ENCODE measurements at places on chromosomes 6 and 20.

DNA sequence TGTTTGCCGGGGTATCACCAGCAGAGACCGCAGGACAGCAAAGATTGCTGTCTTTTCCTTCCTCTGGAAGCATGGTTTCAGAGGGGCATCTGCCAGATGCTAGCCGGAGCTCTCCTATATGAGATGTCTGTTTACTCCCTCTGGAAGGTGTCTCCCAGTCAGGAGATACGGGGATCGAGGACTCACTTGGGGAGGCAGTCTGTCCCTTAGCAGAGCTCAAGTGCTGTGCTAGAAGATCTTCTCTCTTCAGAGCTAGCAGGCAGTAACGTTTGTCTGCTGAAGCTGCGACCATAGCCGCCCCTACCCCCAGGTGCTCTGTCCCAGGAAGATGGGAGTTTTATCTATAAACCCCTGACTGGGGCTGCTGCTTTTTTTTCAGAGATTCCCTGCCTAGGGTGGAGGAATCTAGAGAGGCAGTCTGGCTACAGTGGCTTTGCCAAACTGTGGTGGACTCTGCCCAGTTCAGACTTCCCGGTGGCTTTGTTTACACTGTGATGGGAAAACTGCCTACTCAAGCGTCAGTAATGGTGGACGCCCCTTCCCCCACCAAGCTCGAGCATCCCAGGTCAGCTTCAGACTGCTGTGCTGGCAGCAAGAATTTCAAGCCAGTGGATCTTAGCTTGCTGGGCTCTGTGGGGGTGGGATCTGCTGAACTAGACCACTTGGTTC is 133.0 kb upstream of the FLRT3 start:
- no peak for DNase-seq

- no peak for DNase-seq
These were observed 37.2 kb downstream of the SCML4 start for GRCh38 chr6:107786709-107787588.

GRCh38 chr6:52015953-52016352 is 71.5 kb downstream of the PKHD1 start:
- no peak for DNase-seq

DNA sequence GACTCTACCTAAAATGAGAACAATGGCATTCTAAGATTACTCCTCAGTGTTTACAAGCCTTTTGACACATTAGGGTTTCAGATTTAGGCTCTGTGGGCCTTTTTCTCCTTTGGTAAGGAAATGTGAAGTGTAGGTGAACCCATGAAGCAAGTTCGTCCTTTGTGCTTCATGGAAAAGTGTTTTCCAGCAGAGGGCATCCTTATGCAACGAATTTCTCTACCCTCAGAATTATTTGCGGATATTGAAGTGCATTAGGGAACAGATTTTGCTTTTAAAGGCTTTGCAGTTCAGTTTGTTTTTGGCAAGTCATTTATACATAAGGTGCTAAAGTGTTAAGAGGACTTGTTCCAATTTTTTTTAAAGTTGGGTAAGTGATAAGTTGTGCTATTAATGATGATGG is 55.7 kb upstream of the FERMT1 start:
- no peak for DNase-seq

DNA sequence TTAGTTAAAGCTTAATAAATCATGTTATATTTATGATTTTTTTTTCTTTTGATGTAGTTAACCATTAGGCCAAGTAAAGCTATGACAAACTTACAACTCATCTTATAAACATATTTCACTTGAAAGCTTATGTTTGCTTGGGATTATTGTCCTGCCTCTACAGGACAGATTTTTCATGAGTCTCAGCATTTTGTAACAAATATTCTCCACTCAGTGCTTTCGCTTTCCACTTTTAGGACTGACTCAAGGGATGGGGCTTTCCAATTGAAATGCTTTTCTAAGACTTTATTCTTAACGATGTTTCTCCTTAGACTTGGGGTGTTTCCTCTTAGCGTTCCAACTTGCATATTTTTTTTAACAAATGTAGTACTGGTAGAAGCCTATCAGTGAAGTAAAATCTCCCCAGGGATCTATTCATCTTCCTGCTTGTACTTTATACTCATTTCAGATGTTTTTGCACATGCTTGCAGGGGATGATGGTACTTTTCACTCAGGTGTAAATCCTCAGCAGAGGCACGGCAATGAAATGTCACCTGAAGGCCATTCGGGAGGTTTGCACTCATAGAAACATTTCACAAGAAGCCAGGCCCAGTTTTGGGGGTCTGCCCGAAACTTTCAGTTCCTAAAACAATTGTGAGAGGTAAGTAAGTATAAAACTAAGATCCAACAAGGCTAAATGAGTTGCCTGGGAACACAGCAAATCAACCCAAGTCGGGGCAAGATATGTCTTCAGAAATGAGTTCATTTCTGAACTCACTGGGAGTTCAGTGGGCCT is 298.1 kb upstream of the FOXQ1 start:
- no peak for DNase-seq

- no peak for DNase-seq
These were observed 7.3 kb downstream of the ECI2 start for GRCh38 chr6:4128072-4128471.

GRCh38 chr6:63527658-63528514 is 44.4 kb upstream of the LOC128125822 start:
- no peak for DNase-seq

DNA sequence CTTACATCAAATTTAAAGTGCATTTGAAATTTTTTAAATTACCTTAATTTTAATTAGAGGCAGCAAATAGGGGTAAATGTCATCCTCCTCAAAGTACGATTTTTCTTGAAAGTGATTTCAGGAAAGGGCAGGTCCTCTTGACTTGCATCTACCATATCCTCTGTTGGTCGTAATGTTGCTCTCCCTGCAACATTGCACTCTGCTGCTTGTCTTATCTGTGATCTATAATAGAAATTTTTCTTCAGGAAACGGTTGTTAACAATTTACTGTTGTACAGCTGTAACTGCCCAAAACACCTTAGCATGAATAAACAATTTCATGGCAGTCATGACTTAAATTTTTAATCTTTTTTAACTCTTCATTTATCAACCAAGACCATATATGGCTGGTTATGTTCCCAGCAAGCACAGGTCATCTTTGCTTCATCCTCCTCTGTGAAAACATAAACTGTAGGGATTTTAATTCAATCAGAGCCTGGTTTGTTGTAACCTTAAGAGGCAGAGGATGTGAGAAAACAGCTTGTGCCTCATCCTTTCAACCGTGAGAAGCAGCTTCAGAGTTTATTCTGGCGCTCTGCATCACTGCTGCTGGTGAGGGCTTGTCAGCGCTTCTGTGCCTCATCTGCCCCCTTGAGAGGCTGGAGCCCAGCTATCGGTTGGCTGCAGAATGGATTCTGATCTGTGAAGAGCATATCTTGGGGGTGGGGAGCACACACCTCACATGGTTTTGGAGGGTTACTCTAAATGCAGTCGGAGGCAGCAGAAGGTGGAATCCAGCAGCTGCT is 56.0 kb downstream of the CTNNBL1 start:
- no peak for DNase-seq

DNA sequence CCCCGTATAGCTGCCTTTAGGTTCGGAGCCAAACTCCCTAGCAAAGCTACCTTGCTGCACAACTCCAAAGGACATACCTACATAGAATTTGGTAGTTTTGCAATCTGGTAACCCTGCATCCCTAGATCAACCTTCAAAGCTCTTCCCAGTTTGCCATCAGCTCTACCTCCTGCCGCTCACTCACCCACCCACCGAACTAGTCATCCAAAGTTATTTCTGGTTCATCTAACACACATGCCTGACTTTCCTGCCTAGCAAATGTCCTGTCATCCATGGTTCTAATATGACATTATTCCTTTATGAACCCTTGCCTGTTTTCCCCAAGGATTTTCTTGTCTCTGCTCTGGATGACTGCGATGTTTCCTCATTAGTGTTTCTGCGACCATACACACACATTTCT is 21.6 kb downstream of the SPAG4 start:
- DNase-seq: no peak

DNA sequence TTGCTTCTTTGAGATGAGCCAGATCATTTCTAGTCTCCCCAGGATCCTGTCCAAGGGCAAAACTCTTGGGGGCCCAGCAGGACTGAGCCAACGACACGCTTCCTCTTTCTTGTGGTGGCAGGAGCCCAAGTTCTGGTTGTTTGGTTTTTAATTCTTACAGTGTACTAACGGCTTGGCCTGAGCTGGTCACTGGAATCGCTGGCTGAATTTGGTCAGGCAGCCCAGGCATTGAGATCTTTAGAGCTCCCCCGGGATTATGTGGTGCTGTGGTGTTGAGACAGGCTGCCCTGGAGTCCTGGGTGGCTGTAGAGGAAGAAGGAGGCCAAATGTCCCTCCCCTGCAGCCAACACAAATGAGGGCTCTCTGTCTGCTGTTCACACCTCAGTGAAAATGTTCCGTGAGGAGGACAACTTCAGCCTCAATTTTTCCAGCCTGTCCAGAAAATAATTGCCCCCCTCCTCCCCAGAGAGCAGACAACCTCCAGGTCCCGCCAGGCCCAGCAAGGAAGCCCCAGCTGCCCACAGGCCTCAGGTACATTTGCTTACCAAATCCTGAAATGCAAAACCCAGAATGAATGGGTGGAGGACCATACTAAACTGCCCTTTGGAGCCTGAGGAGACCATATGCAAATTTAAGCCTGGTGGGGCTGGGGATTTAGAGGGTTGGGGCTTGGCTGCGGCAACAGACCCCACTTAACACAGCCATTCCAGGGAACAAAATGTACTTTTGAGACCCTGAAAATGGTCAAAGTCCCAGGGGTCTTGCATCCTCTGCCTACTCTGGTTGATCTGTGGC is 23.6 kb downstream of the BNIP5 start:
- DNase-seq: no peak

DNA sequence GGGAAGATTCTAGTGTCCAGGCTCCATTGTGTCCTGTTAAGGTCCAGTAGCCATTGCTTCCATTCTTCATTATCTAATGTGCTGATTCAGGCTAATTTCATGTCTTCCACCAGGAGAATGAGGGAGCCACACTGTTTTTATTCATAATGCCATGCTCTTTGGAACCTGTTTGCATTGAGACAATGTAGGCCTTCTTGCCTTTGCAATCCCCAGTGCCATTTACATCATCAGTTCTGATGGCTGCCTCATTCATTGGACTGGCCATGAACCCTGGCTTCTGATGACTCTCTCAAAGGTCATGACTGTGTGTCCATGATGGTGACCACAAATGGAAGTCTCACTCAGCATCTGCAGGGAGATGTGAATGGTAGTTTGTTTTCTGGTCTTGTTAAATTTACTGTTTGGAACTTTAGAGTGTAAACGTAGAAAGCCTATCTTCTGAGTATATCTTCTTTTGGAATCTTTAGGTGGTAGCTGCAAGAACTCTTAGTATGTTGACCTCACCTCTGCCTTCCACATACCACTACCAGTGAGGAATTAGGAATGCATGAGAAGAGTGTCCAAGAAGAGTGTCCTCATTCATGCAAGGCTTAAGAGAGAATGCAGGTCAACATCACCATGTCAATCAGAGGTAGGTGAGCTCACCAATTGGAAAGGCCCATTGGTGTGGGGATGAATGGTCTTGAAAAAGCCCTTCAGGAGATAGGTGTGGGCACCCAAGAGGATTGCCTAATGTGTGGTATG is 42.9 kb upstream of the ZFP64 start:
- no peak for DNase-seq

DNA sequence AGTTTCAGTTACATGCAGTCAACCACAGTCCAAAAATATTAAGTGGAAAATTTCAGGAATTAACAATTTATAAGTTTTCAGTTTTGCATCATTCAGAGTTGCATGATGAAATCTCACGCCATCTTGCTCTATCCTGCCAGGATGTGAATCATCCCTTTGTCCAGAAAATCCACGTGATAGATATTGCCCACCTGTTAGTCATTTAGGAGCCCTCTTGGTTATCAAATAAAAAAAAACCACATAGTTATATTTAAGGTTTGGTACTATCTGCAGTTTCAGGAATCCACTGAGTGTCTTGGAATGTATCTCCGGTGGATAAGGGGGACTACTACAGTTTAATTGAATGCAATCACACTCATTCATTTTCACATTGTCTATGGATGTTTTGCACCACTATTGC is 1249.0 kb upstream of the CITED2 start:
- no peak for DNase-seq

- no peak for DNase-seq
These were observed 45.9 kb downstream of the CCDC170 start for GRCh38 chr6:151539506-151540268.

DNA sequence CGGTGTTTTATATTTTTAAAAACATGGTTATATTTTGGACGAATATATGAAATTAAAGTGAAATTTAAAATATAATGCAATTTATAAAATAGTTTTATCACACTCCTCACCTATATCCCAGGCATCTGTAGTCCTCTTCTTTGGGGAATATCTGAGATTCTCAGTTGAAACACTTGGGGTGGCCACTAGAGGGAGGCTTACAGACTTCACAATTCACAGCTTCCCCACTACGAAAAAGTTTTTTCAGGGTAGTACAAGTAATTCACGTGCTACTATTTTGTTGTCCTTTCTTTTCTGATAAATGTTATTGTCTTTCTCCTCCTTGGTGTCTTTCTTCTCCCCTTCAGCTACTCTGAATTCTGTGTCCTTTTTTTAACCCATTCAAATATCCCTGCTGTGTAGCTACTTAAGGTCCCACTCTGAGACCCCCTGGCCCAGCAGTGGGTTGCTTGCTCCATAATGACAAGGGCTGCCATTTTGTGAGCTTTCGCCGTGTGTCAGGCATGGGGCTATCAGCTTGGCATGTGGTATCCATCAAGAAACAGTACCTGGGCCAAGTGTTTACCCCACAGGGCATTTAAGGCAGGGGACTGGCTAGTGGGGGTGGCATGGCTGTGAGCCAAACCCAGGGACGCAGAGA is 43.6 kb upstream of the PHACTR3 start:
- DNase-seq: no peak

- no peak for DNase-seq
These were observed 34.6 kb downstream of the PANK2 start for GRCh38 chr20:3923818-3924217.

- DNase-seq: no peak
These were observed 74.0 kb downstream of the UNC5CL start for GRCh38 chr6:40965046-40965445.

GRCh38 chr6:132812756-132813172 is 1.6 kb upstream of the RPS12 start:
- DNase-seq: no peak

DNA sequence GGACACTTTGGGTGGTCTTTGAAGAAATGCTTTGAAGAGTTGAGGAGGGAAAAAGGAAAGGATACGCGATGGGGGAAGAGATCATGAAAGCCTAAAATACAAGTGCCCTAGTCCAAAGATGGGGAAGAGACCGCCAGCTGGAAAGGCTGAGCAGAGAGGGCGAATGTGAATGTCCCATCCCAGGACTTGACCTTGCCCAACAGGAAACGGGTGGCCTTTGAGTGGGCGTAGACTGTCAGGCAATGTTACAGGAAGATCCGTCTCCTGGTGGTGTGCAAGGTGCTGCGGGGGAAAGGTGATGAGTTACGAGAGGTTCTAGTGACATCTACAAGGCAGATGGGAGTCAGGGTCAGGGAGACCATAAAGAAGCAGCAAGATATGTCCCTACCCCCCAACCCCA is 55.0 kb upstream of the TBXT start:
- no peak for DNase-seq

- no peak for DNase-seq
These were observed 246.2 kb downstream of the LRFN2 start for GRCh38 chr6:40340957-40341356.

GRCh38 chr6:98924647-98925046 is 23.1 kb downstream of the FBXL4 start:
- no peak for DNase-seq
